ENCODE measurements at places on chromosomes 1 and 21.
A peak's percentile ranks its signal among the peaks of the same experiment; 100 is the strongest.

- no peaks in the 10 kb centered on the region for H3K27me3 ChIP-seq
- peaks cover 4% of the 10 kb centered on the region for H3K4me1 ChIP-seq
- no peak within 1 kb of the TSS for H3K27ac ChIP-seq
These were observed at the start of gene C1orf141 for GRCh38 chr1:67134695-67135094. Gene C1orf141, minus strand, starts transcription at chr1:67134970. Its CDS starts 7,730 bp downstream, at chr1:67127240.

DNA sequence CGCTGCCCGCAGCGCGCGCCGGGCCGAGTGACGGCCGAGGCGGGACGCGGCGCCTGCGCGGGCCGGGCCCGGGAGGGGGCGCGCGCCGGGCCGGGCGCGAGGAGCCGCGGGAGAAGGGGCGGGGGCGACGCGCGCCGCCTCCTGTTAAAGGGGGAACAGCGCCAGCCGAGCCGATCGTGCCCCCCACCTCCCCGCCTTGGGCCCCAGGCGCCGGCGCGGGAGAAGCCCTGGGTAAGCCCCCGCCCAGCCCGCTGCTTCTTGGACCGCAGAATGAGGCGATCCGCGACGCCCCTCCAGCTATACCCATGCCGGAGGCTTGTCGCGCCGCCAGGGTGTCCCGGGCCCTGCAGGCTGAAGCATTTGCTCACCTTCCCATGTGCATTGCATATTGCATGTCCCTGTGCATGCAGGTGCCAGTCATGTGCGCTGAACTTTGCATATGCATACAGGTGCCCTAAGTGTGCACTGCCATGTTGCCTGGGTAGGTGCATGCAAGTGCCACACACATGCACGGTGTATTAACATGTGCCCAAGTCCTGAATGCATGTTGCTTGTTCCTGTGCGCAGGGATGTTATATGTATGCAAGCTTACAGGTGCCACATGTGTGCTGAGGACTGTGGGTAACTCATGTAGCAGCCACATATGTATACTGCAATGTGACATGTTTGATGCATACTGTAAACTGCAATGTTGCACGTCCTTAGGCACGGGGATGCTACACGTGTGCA, at the start of gene ADGRB2:
TSS of gene ADGRB2 (minus strand) at position 29 of the 729 bp plus-strand sequence. CDS start 7,119 bp downstream, outside the sequence.
- H3K27me3 ChIP-seq: peaks cover 27% of the 10 kb centered on the region
- H3K4me3 ChIP-seq: peak within 1 kb of the TSS; percentile 81
- H3K4me1 ChIP-seq: peaks cover 71% of the 10 kb centered on the region

DNA sequence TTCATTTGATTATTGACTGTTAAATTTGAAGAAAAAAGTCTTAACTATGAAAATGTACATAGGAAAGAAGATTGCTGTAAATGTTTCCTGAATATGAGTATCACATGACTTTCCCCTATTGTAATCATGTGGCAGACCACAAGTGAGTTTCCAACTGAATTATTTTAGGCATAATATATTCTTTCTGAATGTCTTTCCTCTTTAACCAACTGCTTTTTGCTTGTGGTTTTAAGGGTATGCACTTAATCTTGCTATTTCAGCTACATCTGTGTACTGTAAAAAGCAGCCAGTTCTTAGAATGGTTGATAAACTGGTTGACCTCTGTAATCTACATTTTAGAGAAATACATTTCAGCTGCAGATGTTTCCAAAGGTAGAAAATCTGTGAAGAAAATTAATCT, 400.7 kb downstream of the NEGR1 start:
- no peak overlapping the region for H3K4me3 ChIP-seq
- H3K36me3 ChIP-seq: no peaks in the 10 kb centered on the region
- DNase-seq: no peak

- peaks cover 18% of the 10 kb centered on the region for H3K4me1 ChIP-seq
- H3K27me3 ChIP-seq: peaks cover 13% of the 10 kb centered on the region
- no peaks in the 10 kb centered on the region for H3K36me3 ChIP-seq
- H3K4me3 ChIP-seq: no peak overlapping the region
These were observed 4.1 kb downstream of the CRYBG2 start for GRCh38 chr1:26349877-26350244.

DNA sequence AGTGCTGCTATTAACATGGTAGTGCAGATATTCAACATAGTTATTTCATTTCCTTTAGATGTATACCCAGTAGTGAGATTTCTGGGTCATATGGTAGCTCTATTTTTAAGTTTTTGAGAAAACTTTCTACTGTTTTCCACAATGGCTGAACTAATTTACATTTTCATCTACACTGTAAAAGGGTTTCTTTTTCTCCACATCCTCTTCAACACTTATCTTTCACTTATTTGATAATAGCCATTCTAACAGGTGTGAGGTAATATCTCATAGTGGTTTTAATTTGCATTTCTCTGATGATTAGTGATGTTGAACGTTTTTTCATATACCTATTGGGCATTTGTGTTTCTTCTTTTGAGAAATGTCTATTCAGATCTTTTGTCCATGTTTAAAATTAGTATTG, 149.8 kb downstream of the PDE4B start:
- no peak overlapping the region for H3K27ac ChIP-seq
- H3K27me3 ChIP-seq: no peaks in the 10 kb centered on the region
- H3K4me1 ChIP-seq: no peaks in the 10 kb centered on the region
- no peak overlapping the region for H3K4me3 ChIP-seq

DNA sequence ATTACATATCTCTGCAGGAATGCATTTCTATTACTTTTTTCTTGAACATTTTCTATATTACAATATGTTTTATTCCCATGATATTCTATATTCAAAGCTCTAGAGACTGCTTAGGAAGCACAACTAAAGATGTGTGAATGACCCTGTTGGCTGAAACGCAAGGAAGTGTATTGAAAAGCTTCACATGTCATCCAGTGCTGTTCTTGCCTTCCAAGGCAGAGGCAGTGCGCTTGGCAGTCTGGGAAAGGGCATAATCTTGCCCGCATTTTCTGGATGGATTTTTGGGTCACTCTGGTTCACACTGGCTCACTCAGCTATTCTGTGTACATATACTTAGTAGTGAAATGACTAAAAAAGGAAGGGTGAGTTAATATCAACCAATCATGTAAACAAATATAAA, 262.4 kb downstream of the PTPRC start:
- no peaks in the 10 kb centered on the region for H3K27me3 ChIP-seq
- DNase-seq: no peak
- H3K4me1 ChIP-seq: peaks cover 5% of the 10 kb centered on the region

GRCh38 chr1:221777431-221778072, 35.7 kb upstream of the DUSP10 start:
- H3K27me3 ChIP-seq: no peaks in the 10 kb centered on the region
- no peaks in the 10 kb centered on the region for H3K36me3 ChIP-seq
- no peak overlapping the region for H3K27ac ChIP-seq

- H3K4me1 ChIP-seq: peaks cover 25% of the 10 kb centered on the region
- DNase-seq: no peak
- no peak overlapping the region for H3K4me3 ChIP-seq
These were observed 65.8 kb downstream of the SYT2 start for GRCh38 chr1:202644219-202645096.

GRCh38 chr1:24932725-24933294, 2.7 kb upstream of the RUNX3 start:
- H3K36me3 ChIP-seq: no peaks in the 10 kb centered on the region
- DNase-seq: no peak
- peaks cover 17% of the 10 kb centered on the region for H3K4me1 ChIP-seq

DNA sequence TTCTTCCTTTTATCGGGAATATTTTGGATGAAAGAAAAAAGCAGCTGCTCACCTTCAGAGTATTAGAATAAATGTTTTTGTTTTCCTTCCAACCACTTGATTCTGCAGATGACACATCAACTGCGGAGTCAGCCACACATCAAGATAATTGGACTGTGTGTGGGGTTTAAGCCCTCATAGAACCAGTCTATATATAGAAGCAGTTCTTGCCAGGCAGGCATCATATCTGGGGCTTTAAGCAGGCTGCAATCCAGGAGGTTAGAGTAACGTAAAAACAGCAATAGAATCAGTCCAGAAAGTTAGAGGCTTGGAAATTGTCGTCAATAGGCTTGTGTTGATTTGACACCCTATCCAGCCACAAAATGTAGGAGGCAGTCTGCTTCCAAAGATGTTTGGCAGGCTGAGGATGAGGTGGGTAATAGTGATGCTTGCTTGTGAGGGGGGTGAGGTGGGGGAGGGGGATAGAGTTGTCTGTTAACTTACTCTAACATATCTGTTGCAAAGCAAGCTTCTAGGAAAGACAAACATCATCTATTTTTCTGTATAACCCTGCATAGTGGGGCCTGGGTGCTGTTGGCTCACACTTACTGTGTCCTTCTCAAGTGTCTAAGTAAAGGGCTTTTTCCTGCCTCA, 64.8 kb downstream of the PEX14 start:
- DNase-seq: peak; percentile 63
- peaks cover 4% of the 10 kb centered on the region for H3K4me1 ChIP-seq
- no peak overlapping the region for H3K4me3 ChIP-seq
- peaks cover 29% of the 10 kb centered on the region for H3K36me3 ChIP-seq
- no peaks in the 10 kb centered on the region for H3K27me3 ChIP-seq

DNA sequence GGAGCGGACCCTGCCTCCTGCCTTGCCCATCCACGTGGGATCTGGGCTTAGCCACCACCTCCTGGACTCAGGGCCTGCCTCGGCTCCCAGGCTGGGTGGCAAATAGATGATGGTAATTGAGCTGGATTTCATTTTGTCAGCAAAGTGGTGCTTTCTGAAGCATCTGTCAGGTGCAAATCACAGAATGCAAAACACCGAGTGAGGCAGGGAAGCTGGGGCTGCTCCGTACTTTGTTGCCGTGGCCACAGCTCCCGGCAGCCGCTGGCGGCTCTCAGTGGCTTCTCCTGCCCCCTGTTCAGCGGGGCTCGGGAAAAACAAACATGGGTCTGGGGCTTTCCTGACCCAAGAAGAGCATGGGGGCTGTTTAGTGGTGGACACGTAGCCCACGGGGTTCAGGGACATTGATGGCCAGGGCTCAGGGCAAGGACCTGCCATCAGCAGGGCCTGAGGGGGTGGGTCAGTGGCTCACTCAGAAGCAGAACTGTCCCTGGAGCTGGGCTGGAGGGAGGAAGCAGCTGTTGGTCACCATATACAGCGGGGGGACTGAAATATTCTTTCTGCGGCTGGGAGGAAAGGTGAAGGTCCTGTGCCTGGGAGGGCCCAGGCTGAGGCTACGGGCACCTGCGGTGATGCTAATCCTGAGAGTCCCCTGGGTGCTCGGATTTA, 130.0 kb upstream of the VAMP3 start:
- H3K27ac ChIP-seq: no peak overlapping the region
- no peaks in the 10 kb centered on the region for H3K36me3 ChIP-seq
- DNase-seq: no peak
- no peaks in the 10 kb centered on the region for H3K27me3 ChIP-seq

GRCh38 chr21:34807881-34808568, 139.2 kb downstream of the CLIC6 start:
- H3K27me3 ChIP-seq: no peaks in the 10 kb centered on the region
- H3K4me3 ChIP-seq: peak overlapping the region; percentile 25
- H3K4me1 ChIP-seq: peaks cover 25% of the 10 kb centered on the region
- H3K36me3 ChIP-seq: peaks cover 5% of the 10 kb centered on the region
- DNase-seq: peak; percentile 99
- H3K27ac ChIP-seq: peak overlapping the region; percentile 97

DNA sequence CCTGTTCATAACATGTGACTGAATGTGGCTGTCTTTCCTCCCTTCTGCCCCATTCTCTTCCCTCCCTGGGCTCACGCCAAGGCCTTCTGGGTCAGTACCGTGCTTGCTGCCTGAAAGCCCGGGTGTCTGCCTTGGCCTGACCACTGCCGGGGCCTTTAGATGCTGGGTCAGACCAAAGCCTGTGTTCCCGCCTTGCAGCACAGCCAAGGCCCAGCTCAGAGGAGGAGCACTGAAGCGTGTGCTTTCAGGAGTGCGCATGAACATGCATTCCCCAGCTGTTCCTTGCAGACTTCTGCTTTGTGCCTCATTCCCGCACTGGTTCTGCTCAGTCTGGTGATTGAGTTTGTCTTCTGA, 27.0 kb upstream of the SARS1 start:
- H3K27me3 ChIP-seq: no peaks in the 10 kb centered on the region
- H3K27ac ChIP-seq: no peak overlapping the region
- peaks cover 9% of the 10 kb centered on the region for H3K4me1 ChIP-seq

- no peak overlapping the region for H3K4me3 ChIP-seq
- no peaks in the 10 kb centered on the region for H3K36me3 ChIP-seq
- H3K4me1 ChIP-seq: peaks cover 5% of the 10 kb centered on the region
- H3K27ac ChIP-seq: no peak overlapping the region
- no peaks in the 10 kb centered on the region for H3K27me3 ChIP-seq
These were observed 129.4 kb upstream of the EDN2 start for GRCh38 chr1:41613689-41614574.

DNA sequence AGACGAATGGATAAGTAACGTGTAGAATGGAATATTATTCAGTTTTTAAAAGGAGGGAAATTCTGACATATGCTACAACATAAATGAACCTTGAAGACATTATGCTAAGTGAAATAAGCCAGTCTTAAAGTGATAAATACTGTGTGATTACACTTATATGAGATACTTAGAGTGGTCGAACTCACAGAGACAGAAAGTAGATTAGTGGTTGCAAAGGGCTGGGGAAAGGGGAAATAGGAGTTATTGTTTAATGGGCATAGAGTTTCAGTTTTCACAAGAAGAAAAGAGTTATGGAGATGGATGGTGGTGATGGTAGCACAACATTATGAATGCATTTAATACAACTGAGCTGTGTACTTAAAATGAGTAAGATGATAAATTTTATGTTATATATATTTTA, 14.7 kb upstream of the AHCYL1 start:
- peak overlapping the region; percentile 3 for H3K4me3 ChIP-seq
- H3K4me1 ChIP-seq: peaks cover 2% of the 10 kb centered on the region
- no peak for DNase-seq

GRCh38 chr1:189656628-189657530, 820.8 kb downstream of the BRINP3 start:
- H3K27ac ChIP-seq: no peak overlapping the region
- no peak for DNase-seq
- H3K4me1 ChIP-seq: no peaks in the 10 kb centered on the region
- H3K27me3 ChIP-seq: no peaks in the 10 kb centered on the region
- H3K36me3 ChIP-seq: no peaks in the 10 kb centered on the region

GRCh38 chr1:208640295-208640694, 396.1 kb upstream of the PLXNA2 start:
- no peaks in the 10 kb centered on the region for H3K36me3 ChIP-seq
- no peak overlapping the region for H3K4me3 ChIP-seq
- H3K27ac ChIP-seq: no peak overlapping the region
- peaks cover 31% of the 10 kb centered on the region for H3K27me3 ChIP-seq

DNA sequence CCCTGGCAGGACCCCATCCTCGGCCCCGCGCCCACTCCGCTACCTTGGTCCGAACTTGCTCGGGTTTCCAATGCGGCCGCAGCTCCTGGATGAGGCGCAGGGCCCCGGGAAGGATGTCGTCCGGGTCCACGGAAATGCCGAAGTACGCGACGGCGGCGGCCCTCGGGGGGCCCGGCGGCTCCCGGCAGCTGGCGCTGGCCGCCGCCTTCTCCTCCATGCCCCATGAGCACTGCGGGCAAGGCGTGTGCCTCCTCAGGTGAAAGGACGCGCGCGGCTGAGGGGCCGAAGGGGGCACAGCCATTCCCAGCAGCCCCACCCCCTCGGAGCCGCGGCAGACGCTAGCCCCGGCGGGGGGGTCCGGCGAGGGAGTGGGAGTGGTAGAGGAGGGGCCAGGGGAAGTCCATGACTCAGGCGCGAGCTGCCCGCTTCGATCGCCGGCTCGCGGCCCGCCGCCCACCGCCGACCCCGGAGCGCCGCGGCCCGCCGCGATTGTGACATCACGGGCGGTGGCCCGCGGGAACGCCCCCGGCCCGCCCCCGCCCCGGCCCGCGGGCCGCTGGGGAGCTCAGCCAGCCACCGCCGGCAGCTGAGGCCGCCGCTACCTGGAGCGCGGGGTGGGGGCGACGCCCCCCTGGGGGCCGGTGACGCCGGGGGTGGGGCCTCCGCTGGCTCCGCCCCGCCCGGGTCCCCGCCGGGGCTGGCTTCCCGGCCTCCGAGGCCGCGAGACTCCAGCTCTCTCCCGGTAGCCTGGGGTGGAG, at the start of gene ETNK2:
TSS of gene ETNK2 (minus strand) at position 493 of the 758 bp plus-strand sequence. CDS start at position 301, 192 bp downstream.
- no peaks in the 10 kb centered on the region for H3K36me3 ChIP-seq
- DNase-seq: peak; percentile 57
- H3K4me3 ChIP-seq: peak within 1 kb of the TSS; percentile 75
- H3K27me3 ChIP-seq: peaks cover 66% of the 10 kb centered on the region
- no peak within 1 kb of the TSS for H3K27ac ChIP-seq

All from mesenchymal stem cell (in vitro differentiated cells and primary cell).